ENCODE measurements at places on chromosomes 11 and 22.

DNA sequence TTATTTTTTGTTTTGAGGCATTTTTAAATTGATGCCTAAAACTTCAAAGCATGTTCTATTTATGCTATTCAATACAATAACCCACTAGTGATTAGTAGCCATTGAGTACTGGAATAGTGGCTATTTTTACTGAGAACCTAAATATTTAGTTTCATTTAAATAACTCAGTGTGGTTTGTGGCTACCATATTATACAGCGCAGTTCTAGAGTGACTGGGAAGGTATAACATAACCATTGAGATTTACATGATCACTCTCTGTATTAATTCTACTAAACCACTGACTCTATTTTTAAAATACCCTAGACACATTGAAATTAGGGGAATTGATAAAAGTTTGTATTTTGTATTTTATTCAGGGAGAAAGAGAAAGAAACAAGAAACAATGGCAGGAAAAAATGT is 441.2 kb downstream of the CNTN5 start:
- no peak for DNase-seq

- no peak for DNase-seq
Observed at GRCh38 chr22:37830093-37830842, 7.1 kb downstream of the GALR3 start.

DNA sequence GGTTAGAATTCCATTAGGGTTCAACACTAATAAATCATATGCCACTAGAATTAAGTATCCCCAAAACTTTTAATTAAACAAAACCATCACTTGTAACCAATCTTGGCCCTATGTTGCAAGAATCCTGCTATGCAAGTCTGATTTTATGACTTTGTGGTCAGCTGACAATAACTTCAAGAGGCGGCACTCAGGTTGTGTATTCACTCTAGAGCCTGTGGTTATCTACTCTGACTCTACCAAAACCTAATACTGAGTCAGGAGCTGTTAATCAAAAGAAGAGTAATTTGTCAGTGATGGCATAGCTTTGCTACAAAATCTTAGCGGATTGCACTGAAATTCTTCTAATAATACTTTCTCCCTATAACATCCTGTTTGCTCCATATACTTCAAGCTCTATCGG is 253.7 kb downstream of the AASDHPPT start:
- peak; percentile 83 for DNase-seq

DNA sequence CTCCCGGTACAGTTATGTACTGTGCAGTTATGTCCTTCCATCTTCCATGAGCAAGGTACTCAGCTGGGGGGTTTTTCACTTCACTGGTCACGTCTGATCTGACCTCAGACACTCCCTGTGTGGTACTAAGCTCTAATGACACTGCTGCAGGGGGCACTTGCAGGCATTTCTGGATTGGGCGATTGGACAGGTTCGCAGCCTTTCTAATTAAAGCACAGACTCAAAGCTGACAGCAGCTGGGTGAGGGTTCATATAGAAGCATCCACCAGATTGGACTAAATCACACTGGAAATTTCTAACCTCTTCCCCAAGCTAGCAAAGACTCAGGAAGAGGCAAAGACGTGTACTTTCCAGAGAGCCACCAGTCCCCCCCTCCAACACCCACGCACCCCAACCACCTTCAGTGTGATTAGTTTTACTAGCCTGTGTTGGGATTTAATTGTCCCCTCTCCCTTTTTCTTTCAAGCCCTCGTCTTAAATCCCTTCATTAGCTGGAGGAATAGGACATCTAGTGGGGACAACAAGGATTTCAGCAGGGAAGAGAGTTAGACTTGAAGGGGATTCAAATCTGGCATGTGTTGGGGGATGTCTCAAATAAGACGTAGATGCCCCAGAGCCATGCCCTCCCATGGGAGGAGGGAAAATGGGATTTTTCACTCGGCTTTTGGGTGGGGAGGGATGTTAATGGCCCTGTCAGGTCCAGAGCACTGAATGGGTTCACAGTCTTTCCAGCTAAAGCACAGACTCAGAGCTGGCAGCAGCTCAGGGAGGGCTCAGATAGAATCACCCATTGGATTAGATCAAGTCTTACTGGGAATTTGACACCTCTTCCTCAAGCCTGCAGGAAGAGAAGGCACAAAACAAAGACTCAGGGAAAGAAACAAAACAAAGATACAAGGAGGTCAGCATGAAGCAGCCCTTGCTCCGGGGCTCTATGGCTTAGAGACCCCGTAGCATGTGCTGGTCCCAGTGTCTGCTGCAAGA is 10.9 kb downstream of the INS start:
- peak; percentile 53 for DNase-seq

DNA sequence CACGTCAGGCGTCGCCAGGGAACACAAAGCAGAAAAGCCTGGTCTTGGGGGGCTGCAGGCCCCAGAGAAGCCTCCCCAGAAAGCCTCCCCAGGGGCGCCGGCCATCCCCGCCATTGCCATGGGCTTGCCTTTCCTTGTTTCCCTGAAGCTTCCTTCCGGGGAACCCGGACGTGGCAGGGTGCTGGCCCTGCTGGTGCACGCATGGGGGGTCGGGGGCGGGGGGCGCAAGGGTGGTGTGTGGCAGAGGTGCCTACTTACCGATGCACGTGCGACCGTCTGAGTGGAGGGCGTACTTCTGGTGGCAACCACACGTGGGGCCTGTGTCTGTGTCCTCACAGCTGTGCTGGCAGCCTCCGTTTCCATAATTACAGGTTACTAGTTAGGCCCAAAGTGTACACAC is 71.0 kb upstream of the TTLL12 start:
- DNase-seq, result no peak

GRCh38 chr22:45883811-45884170 is 93.2 kb downstream of the WNT7B start:
- no peak for DNase-seq

GRCh38 chr22:27133681-27134314 is 476.4 kb downstream of the MIAT start:
- peak; percentile 73 for DNase-seq

DNA sequence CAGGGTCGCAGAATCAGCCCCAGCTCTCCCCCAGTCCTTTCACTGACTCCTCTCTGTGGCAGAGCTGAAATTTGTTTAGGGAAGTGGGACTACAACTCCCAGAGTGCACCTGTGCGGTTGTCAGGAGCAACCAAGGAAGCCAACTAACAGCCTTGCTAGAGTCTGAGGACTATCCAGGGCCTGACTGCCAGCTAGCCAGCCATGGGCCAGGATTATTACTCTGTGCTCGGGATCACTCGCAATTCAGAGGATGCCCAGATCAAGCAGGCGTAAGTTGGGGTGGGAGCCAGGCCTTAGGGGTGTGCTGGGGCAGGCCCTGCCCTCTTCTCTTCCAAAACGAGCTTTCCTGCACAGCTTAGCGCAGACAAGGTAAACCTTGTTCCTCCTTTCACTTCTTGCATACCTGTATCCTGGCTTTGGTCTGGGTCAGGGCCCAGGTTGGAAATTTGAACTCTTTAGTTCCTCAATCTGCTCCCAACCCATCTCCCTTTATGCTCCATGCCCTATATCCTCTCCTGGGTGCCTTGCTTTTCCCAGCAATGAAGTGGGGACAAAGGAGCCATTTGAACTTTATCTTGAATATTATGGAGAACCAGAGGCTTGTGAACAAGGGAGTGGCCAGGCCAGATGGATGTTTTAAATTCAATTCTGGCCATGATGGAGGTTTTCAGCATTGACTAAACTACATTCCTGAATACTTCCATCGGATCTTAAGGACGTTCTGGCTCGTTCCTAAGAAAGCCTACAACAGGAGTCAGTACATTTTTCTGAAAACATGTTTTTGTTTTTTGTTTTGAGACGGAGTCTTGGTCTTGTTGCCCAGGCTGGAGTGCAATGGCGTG is at the start of gene DNAJB13:
TSS of gene DNAJB13 (plus strand) at position 158 of the 842 bp plus-strand sequence. CDS start at position 202, 44 bp downstream.
- DNase-seq, result peak; percentile 61

GRCh38 chr11:99934008-99934407 is 753.1 kb upstream of the ARHGAP42 start:
- DNase-seq, result peak; percentile 64

DNA sequence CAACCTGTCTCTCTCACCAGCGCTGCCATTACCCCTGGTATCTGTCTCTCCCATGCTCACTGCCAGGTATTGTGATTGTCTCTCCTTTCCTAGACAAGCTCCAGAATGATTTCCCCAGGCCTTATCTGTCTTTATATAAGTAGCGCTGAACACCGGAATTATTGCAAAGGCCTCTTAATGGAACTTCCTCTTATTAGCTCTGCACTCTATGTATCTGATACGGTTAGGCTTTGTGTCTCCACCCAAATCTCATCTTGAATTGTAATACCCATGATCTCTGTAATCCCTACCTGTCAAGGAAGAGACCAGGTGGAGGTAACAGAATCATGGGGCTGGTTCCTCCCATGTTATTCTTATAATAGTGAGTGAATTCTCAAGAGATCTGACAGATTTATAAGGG is 39.3 kb downstream of the DDI1 start:
- DNase-seq, result no peak

DNA sequence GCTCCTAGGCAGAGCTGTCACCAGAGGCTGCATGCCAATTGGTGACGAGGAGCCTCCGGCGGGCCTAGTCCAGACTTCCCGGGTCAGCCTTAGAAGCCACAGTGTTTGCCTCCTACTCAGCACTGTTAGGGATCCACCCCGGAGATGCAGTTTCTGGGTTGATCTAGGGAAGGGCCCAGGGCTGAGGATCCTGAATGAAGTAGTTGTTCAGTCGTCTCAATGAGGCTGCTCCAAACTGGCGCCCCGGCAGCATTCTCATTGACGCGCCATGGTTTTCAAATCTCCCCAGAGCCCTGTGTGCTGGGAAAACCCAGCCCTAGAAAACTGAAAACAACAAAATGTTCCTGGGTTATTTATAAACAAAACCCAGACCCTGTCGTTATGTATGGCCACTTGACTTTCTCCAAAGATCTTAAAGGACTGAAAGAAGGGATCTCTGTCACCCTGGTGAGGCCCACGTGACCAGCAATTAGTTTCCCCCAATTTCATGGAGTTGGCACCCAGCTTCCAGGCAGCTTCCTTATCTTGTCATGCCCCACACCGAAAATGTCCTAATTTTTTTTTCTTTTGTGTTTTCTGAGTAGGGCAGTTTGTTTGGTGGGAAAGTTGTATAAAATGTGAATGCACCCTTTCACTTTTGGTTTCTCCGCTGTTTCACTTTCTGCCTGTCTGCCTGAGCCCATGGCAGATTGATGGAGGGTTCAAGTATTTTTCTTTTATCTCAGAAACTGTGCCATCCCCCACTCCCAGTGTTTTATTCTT is 2.0 kb upstream of the EHD1 start:
- DNase-seq, result no peak

DNA sequence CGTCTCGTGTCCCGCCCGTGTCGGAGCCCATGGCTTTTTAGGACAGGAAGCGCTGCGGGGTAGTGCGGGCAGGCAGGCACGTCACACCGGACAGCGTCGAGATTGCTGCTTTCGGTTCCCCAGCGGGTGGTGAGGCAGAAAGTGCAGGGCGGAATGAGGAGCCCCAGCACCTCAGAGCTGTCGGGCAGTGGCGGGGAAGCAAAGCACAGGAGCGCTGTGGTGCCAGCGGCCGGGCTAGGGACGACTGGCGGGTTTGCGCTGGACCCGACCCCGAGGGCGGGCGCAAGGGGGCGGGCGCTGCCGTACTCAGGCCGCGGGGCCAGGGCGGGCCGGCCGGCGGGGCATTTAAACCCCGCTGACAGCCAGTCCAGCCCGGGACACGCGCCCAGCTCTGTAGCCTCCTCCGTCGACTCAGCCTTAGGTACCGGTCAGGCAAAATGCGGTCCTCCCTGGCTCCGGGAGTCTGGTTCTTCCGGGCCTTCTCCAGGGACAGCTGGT is at the start of gene SLC37A2:
TSS of gene SLC37A2 (plus strand) at position 375 of the 498 bp plus-strand sequence. CDS start at position 438, 63 bp downstream.
- DNase-seq, result peak; percentile 81

DNA sequence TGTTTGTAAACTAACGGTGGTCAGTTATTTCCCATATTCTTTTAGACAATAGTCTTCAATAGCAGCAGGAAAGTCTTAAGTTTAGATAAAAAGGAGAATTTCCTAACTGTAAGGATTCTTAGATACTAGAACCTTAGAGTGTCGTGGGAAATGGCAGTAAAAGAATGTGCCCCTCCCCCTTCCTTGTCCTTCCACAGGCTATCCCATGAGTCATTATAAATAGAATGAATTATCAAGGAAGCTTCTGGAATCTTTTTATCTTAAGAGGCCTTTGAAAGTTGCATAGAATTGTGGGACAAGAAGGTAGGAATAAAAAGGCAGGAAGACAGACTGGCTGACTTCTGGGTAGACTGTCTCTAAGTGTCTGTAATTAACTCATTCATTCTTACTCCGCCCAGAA is 165.2 kb upstream of the TBCEL start:
- DNase-seq, result peak; percentile 33

GRCh38 chr22:17778412-17778976 is 4.2 kb upstream of the BID start:
- no peak for DNase-seq

- no peak for DNase-seq
Observed at GRCh38 chr11:70604630-70605467, 206.5 kb downstream of the CTTN start.

- DNase-seq, result peak; percentile 41
Observed at GRCh38 chr11:102994105-102994504, 38.6 kb upstream of the MMP13 start.

- DNase-seq, result peak; percentile 57
Observed at GRCh38 chr11:9982127-9982795, 311.8 kb downstream of the SBF2 start.

GRCh38 chr22:26751217-26751616 is 93.8 kb downstream of the MIAT start:
- DNase-seq, result peak; percentile 74

DNA sequence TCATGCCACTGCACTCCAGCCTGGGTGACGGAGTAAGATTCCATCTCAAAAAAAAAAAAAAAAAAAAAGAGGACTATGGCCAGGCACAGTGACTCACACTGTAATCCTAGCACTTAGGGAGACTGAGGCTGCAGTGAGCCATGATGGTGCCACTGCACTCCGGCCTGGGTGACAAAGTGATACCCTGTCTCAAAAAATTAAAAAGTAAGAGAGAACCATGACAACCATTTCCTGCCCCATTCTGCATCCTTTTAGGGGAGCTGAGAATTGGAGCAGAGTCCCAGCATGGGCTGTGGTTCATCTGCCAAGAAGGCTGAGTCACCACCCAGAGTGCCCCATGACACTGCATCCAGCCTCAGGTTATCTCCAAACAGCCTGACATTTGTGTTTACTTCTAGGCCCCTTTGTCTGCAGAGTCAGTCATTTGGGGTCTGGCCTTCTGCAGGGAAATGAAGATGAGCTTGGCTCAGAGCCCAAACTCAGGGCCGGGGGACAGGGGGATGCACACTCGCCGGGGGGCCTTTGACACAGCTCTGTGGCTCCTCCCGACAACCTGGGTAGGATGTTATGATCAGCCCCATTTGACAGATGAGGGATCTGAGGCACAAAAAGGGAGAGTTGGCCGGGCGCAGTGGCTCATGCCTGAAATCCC is 4.7 kb downstream of the CSDC2 start:
- DNase-seq, result peak; percentile 91

- DNase-seq, result no peak
Observed at GRCh38 chr11:93655047-93655446, 6.4 kb upstream of the CEP295 start.

GRCh38 chr11:10747733-10748132 is 3.3 kb upstream of the CTR9 start:
- no peak for DNase-seq

- DNase-seq, result no peak
Observed at GRCh38 chr11:34787348-34787747, 128.8 kb downstream of the APIP start.
